ENCODE measurements at places on chromosomes 6 and 20. TPM values are rescaled to one million over a fixed set of nuclear protein-coding genes. Genes with fewer than 3 reads are reported as not detected.
A peak's percentile ranks its signal among the peaks of the same experiment; 100 is the strongest.

The MROH8 gene
- polyA plus RNA-seq, result 1.8 TPM

GRCh38 chr20:48180618-48181017, 395.3 kb upstream of the SULF2 start:
- no peak for DNase-seq

DNA sequence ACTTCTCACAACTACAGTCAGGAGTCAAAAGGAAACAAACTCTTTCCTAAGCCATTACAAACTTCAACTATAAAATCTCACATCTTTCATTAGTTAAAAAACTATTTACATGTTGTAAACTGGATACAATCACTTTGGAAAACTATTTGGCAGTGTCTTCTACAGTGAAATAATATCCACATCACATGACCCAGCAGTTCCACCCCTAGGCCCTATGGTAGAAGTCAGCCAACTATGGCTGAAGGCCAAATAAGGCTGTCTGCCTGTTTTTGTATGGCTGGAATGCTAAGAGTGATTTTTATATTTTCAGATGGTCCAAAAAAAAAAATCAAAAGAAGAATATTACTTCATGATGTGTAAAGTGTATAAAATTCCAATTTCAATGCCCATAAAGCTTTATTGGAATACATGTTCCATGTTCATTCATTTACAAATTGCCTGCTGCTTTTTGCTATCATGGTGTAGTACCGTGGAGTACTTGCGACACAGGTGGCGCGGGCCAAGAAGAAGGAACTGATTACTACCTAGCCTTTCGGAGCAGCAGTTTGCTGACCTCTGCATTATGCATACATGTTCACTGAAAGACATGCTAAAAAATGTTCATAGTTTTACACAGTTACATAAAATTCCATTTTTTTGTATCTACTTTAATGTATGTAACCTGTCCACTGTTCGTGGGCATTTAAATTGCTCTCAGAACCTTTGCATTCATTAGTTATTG, 129.0 kb downstream of the KIF16B start:
- no peak for DNase-seq

DNA sequence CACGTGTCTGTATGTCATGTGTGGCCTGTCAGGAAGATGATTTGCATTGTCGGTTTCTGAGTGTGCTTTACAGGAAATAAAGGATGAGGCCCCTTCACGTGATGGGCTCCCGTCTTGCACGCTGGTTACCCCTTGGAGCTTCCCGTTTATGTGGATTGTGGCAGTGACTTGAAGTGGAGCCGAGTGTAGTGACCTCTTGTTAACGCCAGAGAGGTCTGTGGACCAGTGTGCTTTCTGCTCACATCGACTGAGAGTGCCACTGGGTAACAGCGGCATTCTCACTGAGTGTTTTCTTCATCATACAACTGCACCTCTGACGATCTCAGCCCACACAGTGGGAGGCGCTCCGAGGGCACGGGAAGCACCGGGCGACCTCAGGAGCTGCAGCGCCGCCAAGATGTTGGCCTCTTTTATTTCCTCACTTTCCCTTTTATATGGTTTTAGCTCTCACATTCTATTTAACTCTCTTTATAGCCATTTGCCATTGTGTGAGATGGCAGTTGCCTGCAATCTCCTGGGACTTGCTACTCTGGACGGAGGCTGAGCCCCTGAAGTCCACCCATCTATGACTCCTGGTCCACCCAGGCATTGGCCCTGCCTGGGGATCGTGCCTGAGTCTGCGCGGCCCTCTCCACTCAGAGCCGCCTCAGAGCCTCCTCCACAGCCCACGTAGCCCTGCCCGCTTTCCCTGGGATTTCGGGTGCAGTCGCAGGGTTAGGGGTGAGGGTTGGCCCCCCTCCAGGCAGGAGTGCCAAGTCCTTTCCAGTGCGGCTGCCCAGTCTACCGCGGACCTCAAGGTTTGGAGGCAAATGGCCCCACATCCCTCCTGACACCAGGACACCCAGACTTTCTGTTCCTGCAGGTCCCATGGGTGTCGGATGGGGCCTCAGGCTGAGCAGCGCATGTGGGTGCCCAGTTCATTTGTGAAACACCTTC, 238.9 kb downstream of the ERMARD start:
- no peak for DNase-seq

DNA sequence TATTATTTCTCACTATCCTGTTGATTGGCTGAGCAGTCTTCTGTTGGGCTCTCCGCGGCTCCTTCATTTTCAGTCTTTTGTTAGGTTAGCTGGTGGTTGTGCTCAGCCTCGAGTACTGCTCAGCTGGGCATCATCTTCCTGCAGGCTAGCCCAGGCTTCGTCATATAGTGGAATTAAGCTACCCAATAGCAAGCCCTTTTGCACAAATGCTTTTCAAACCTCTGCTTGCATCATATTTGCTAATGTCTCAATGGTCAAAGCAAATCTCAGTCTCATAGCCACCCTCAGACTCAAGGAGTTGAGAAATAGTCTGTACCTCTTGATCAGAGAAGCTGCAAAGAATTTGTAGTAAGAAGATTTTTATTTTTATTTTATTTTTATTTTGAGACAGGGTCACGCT, 23.7 kb downstream of the STX11 start:
- no peak for DNase-seq

The DEFB116 gene
- not detected for polyA plus RNA-seq

- DNase-seq, result no peak
These were observed 832.5 kb upstream of the EPHA7 start for GRCh38 chr6:94251878-94252277.

The VSX1 gene
- 0.05 TPM for polyA plus RNA-seq

DNA sequence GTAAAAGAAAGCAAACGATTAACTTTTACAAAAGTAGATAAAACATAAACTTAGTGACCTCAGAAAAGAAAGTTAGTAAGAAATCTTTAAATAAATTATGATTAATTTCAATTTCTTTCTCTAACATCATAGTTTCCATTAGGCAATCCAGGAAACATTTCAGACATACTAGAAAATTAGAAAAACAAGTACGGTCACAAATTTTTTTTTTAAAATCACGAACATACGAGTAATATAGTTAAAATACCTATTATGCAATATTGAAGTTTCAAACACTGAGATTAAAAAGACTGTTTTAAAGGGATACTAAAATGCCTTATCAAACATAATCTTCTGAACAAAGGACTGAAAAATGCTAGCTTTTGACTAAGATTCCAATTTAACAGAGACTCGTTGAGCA, 26.2 kb downstream of the NOL7 start:
- DNase-seq, result no peak

GRCh38 chr20:47493175-47493962, 8.3 kb upstream of the NCOA3 start:
- DNase-seq, result peak; percentile 56

- no peak for DNase-seq
These were observed 361.1 kb downstream of the ZFAND3 start for GRCh38 chr6:38180586-38180985.

- DNase-seq, result no peak
These were observed 169.1 kb upstream of the PMEPA1 start for GRCh38 chr20:57878786-57879424.

The ASIP gene
- 0.80 TPM for polyA plus RNA-seq

DNA sequence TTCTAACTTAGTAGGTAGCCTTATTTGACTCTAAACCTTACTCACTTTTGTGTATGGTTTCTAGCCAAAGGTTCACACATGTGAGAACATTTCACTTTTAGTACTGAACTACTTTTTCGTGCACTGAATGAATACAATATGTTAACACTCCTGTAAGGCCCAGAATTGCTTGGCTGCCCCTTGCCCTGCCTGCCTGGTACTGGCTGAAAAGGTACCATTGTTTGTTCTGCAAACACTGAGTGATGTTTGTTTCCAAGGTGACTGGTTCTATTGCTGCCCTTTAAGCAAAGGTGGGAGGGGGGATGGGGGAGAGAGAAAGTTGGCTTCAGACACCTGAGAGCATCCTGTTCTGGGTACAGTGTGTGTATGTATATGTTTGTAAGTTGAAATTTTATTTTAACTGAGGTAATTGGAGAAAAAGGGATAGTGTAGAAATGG, 31.2 kb downstream of the RREB1 start:
- DNase-seq, result no peak

- no peak for DNase-seq
These were observed 191.8 kb downstream of the SYNDIG1 start for GRCh38 chr20:24661255-24661654.

- DNase-seq, result no peak
These were observed 46.1 kb upstream of the PBOV1 start for GRCh38 chr6:138264372-138264880.

GRCh38 chr20:10655720-10656669, 17.8 kb downstream of the JAG1 start:
- DNase-seq, result no peak

The TNF gene
- 0.29 TPM for polyA plus RNA-seq
